ENCODE measurements at places on chromosomes 1 and 21.

DNA sequence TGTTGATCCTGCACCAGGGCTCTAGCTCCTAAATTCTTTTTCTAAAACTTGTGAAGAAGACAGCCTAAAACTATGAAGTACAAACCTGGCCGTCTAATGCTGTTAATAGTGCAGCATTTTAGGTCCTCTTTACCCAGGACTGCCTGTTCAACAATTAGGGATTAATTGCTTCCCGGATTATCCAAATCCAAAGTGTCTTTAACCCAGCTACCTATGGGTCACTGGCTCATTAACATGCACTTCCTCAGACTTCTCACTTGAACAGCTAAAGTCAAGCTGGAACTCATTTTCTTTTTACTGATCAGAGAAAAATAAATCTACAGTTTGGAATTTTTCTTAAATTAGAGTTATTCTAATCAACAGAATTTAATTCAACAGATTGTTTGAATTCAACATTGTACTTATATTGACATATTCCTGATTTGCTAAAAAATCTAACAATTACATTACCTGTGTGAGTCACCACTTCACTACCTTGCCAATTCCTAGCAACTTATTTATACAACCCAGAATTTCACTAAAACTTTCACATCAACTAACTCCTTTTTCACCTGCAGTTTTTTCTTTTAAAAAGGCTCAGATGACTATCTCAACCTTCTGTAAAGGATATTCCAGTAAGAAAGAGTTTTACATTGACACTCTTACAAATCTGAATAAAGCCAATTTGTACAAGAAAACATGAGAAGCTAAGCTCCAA is 3.3 kb downstream of the HNRNPU start:
- DNase-seq, result no peak

DNA sequence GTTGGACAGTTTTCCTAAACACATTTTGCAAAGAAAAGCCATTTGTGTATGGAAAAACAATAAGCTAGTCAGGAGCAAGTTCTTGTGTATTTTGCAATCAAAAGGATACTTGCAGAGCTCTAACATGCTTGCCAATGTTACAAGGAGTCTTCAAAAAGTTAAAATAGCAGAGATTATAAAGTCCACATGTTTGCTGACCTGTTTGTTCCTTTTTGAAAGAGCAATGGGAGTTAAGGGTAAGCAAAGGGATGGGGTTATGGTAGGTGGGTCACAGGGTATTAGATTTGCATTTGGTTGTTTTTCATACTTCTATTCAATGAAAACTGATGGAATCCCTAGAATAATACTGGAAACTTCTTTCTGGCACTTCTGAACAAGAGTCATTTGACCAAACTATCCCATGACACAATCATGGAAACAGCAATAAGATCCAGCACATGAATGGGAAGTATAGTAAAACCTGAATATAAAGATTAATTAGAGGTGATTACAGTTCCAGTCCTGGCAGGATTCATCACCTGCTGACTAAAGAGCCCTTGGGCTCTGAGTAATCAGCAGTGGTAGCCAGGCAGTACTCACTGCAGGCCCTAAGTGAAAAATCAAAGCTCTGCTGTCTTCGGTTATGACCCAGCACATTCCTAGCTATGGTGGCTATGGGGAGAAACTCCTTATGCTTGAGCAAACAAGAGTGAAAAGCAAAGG is 27.1 kb upstream of the ZC3H11B start:
- DNase-seq, result no peak

DNA sequence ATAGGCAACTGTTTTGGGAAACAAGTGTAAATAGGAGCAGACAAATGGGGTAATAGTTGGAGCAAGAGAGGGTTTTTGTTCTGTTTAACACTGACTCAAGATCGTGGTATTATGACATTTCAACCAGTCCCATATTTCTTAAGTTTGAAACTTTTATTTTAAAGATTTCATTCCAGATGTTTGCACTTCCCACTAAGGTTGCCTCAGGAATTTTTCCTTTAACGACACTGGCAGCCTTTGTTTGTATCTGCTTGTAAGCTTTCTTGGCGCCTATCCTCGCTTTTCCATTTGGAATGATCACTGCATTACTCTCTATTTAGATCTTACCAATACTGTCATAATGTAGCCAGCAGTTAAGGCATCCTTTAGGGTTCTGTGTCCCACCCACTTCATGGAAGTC is 67.7 kb downstream of the ALG6 start:
- DNase-seq, result no peak

DNA sequence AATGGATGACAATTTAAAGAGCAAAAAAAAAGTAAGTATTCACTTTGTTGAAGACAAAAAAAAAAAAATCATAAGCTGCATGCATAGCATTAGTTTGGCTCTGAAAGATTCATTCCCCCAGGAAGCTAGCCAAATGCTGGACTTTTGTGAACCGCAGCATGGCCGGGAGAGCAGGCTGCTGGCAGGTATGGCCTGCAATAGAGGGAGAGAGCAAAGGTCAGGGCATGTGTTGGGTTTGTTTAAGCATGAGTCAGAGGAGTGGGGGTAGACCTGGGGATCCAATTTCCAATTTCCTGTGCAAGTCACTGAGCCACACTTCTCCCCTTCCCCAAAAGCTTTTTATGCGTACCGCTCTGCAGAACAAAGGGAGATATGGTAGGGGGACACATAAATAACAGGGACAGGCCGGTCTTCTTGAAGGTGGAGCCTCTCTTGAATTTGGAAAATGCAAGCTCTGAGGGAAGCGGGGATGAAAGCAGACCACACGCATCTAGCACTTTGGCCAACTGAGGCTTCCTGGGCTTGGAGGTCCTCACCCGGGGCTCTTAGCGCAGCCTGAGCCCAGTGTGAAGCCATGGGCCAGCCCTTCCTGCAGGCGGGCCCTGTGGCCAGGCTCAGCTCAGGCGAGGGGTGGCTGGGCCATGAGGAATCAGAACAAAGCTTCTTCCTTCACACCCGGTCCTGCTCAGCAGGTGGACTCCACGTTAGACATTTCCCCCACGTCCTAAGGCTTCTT is 171.1 kb downstream of the TOMM20 start:
- DNase-seq, result no peak

GRCh38 chr21:45618287-45618686 is 25.2 kb upstream of the PCBP3 start:
- DNase-seq, result peak; percentile 56

GRCh38 chr1:6249739-6250689 is 6.0 kb downstream of the HES3 start:
- no peak for DNase-seq

DNA sequence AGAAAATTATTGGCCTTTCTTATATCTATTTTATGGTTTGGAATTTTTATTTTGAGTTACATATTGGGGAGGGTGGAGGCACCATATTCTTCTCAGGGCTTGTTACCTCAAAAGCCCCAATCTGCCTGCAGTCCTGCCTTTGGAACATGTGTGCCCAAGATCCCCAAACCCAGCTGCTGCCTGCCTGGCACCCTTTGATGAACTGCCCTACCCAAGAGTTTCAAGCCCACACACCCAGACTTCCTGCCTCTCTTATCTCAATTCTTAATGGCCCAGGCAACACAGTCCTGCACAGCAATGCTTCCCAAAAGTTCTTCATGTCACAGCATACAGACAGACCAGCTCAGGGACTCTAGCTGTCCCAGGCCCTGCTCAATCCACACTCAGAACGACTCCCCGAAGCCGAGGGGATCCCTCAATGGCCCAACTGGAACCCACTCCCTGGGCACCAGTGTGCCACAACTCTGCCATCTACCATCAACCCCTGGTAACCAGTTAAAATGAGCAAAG is 19.2 kb downstream of the OLFML2B start:
- no peak for DNase-seq

GRCh38 chr1:230503726-230504125 is 77.6 kb upstream of the PGBD5 start:
- DNase-seq, result no peak

- DNase-seq, result no peak
These were observed 44.4 kb downstream of the PTPN14 start for GRCh38 chr1:214506972-214507431.

- no peak for DNase-seq
These were observed 75.1 kb upstream of the NRIP1 start for GRCh38 chr21:15139898-15140297.

DNA sequence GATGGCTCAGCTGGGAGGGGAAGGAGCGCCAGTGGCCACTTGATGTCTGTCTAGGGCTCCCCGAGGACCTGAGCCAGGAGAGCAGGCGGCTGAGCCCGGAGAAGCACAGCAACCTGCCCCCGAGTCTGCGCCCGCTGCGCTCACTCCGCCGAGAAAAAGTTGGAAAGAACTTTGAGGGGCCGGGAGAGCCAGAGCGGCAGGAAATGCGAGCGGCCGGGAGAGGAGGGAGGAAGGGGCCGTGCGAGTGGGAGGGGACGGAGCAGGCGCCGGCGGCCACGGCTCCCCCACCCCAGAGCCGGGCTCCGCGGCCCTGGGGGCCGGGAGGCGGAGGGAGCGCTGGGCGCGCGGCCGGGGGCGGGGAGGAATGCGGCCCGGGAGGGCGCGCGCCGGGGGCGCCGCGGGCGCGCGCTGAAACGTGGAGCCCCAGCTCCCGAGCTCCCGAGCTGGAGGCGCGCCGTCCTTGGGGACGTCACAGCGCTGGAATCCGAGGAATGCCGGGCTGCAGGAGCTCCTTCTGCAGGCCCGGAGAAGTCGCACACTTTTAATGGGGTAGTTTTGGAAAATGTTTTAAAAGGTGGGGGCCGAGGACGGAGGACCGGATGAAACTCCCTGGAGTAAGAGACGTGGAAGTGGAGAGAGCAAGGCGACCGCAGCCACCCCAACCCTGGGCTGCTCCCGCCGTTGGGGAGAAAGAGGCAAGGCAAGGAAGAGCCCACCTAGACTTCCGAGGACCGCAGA is at the start of gene PTPN14:
TSS of gene PTPN14 (minus strand) at position 167 of the 738 bp plus-strand sequence. CDS start 86,799 bp downstream, outside the sequence.
- no peak for DNase-seq

GRCh38 chr1:20589331-20590278 is 708 bp downstream of the CDA start:
- DNase-seq, result no peak

DNA sequence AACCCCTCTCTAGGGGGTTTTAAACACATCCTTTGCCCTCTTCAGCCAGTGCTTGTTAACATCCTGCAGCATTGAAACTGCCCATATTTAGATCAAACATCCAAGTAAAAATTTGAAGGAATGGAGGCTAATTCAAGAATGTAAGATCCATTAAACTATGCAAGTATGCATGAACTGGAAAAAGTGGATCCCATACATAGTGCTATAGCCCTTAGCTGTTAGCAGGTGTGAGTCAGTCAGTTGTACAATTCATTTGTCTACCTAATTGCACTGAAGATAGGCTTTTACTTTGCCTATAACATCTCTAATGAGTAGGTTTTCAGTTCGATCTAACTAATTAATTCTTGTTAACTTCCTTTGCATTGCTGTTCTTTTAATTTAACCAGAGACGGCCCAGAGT is 270.9 kb downstream of the LMO4 start:
- no peak for DNase-seq

DNA sequence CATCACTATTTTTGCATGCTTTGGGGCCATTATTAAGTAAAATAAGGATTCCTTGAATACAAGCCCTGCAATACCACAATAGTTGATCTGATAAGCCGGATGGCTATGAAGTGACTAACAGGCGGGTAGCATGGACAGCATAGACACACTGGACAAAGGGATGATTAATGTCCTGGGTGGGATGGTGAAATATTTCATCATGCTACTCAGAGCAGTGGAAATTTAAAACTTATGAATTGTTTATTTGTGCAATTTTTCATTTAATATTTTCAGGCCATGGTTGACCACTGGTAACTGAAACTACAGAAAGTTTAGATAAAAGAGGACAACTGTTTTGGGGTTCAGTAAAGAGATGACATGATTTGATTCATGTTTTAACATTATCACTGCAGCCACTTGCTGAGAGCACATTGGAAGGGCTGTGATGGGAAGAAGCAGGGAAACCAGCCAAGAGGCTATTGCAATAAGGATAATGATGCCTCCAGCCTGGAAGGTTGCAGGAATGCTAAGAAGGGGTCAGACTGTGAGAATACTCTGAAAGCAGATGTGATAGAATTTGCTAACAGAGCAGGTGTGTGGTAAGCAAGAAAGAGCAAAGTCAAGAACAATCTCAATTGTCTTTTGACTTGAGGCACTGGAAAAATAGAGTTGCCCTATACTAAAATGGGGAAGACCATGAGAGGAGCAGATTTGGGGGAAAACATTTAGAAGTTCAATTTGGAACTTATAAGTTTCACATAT is 62.5 kb upstream of the TNFSF4 start:
- DNase-seq, result no peak

GRCh38 chr1:245855846-245856730 is 651.0 kb downstream of the SMYD3 start:
- DNase-seq, result no peak

DNA sequence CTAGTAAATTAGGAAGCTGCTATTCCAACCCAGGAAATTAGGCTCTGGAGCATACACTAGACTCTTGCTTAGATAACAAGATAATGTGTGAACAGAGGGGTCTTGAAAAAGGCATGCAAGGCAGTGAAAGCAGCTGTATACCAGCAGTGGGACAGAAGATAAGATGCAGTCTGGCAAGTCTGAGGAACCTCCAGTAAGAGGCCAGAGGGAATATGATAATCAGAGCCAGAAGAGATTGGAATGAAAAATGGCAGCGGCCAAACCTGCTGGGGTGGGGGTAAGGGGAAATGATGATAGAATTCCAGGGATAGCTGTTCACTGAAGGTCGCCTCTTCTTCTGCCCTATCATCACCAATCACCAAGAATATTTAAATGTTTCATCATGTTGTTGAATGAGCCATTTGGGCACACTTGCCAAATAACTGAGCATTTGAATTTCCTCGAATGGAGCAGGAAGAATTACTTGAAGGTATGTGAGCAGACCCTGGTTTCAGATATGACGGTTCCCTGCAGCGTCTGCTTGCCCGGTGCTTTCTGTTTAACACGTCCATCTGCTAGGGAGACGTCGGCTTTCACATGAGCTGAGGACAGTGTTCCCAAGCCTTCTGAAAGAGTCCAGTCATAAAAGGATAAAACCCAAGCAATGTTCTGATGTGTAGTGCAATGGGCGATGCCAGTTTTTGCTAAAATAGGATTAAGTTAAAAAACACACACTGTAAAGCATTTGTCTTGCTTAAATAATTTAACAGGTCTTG is 173.3 kb downstream of the RWDD3 start:
- peak; percentile 39 for DNase-seq

GRCh38 chr1:109338091-109338490 is 31.3 kb upstream of the MYBPHL start:
- no peak for DNase-seq

- DNase-seq, result no peak
These were observed 7.0 kb upstream of the ABCD3 start for GRCh38 chr1:94411237-94411636.

DNA sequence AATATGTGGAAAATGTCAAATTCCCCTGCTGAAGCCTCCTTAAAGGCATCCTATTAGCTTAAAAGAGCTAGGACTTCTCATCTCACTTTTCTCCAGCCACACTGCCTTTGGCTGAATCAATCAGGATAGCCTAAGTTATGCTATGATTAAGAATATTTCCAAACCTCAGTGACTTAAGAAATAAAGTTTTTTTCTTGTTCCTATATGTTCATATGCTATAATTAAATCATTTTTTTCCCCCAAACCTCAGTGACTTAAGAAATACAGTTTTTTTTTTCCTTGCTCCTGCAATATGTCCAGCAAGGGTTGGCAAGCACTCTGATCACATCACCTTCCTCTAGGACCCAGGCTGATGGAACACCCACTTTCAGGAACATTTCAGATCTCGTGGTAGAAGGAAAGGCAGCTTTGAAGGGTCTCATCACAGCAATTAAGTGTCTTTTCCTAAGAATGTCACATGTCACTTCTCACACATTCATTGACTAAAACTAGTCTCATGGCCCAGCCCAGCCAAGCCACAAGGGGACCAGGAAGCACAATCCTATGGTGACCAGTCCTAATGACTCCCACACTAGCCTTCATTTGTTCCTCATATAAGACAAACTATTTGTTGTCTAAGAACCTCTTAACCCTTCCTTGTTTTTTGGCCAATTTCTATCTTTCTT is 6.3 kb upstream of the JUN start:
- DNase-seq, result no peak

GRCh38 chr1:56050911-56051310 is 528.5 kb downstream of the PLPP3 start:
- no peak for DNase-seq
